ENCODE measurements at places on chromosomes 2 and 18.

DNA sequence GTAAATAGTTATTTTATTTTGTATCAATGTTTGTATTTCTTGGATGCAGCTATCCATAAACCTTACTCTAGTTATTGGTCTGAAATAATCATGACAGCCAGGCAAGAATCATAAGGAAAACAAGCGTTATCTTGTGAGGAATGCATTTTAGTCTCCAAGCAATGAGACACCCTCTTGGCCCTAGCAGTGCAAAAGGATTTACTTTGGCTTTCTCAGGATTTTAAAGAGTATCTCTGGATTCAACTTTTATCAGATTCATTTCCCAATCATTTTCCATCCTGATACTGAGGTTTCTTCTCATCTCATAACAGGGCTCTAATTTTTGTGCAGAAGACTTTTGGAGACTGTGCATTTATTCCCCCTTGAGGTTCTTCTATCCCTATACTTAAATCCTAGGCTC lies 480.8 kb downstream of the TMX3 start:
- no peak for DNase-seq

GRCh38 chr2:30661173-30662107 lies 145.8 kb downstream of the CAPN13 start:
- no peak for DNase-seq

DNA sequence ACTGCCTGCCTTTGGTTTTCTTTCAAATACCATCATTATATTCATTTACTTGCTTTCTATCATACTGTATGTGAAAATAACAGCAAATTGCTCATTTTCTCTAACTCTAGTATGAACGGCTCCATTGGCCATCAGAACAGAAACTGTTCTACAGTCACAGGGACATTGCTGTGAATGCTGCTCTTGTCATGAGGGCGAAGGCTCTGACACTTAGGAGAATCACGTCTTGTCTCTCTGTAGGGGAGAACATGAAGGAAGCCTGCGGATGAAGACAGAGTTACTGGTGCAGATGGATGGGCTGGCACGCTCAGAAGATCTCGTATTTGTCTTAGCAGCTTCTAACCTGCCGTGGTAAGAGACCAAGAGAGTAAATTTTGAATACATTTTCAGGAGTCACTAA lies 41.7 kb upstream of the ELOA2 start:
- no peak for DNase-seq

DNA sequence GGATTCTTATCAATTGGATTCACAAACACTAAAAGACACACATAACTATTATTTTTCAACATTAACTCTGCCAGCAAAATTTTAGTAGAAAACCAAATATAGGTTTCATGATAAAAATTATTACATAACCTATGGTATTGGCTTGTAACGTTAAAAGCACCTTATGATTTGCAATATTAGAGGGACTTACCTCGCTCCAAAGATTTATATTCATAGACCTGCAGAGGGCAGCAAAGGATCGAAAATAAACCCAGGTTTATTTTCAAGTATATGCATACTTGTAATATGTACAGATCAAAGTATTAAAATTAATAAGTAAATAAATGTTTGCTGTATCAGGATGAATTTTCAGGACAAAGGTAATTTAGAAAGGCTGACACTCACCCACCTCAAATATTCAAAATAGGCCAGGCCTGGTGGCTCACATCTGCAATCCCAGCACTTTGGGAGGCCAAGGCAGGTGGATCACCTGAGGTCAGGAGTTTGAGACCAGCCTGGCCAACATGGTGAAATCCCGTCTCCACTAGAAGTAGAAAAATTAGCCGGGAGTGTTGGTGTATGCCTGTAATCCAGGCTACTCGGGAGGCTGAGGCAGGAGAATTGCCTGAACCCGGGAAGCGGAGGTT lies 45.3 kb downstream of the LRPPRC start:
- no peak for DNase-seq

DNA sequence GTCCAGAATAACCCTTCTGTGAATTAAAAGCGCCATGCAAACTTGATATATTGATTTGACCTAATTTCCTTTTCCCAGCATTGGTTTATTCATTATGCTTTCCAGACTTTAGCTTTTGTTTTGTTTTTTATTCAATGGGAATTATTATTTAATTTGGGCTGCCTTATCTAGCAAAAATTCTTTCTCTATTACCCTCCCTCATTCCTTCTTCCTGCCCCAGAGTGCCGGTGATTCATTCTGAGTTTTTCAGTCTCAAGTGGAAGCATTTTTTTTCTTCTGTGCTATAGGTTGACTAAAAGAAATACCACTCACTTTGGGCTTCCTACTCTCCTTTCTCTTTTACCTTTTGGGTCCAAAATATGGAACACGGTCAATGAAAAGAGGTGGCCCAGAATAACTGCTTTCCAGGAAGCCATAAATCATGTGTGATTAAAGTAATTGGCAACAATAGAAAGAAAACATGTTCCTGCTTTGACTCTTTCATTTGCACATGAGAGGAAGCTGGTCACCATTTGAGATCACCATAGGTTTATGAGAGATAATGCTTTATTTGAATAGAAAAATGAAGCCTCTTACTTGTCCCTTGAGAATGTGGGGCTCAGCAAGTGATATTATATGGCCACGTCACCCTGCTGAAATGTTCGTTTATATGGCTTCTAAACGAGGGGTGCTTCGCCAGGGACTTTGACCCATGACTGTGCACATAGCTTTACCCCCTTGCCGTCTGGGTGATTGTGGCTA lies 422.8 kb upstream of the ZEB2 start:
- no peak for DNase-seq

- DNase-seq = no peak
These were observed 60.4 kb downstream of the TRIP12 start for GRCh38 chr2:229861431-229861830.

- DNase-seq = no peak
These were observed 3.5 kb upstream of the THUMPD2 start for GRCh38 chr2:39782591-39782990.

- no peak for DNase-seq
These were observed 49.7 kb downstream of the STK25 start for GRCh38 chr2:241458687-241459086.

DNA sequence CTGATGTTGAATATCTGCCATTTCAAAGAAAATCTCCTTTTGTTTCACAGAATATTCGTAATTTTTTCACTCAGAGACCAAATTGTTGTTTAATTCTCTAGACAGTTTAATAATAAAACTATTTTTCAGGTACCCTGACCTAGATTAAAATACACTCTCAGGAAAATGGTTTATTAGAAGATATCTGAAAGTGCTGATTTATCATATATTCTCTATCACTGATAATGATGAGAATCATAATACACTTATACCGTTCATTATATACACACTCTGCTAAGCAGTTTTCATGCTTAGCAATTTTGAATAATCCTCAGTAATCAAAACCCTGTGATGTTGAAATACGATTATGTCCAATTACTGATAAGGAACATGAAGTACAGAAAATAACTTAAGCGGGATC lies 772.9 kb upstream of the CRIM1 start:
- DNase-seq = no peak

DNA sequence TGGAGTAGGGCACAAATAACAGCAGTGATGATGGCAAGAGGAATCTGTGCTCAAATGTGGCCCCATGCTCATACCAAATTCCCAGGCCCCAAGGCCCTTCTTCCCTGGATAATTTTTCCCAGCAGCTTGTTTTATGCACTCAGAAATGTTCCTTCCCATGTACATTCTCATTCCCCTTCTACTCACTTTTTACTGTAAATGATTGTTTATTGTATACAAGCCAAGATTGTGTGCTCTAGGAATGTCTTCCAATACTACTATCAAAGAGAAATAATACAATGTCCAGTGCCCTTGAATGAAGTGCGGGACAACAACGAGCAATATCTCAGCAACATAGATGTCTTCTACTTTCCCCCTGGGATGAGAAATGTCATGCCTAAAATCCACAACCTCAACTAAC lies 201.6 kb downstream of the ICOS start:
- no peak for DNase-seq

GRCh38 chr2:8438476-8438875 lies 243.4 kb upstream of the ID2 start:
- no peak for DNase-seq

DNA sequence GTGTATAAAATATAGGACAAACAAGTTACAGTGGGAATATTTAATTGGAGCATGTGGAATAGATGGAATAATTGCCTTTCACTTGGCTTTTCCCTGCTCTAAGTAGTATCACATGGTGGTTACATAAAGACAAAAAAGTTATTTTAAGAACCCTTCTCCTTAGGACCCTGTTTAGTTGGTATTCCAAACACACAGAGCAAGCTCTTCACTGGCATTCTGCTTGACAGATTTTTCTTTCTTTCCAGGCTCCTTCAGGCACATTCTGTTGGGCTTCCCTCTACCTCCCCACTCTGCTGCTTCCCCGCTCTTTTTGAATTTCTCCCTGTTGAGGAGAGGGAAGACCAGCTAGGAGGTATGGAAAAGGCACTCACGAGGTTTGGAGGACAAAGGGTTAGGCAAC lies 29.0 kb upstream of the DARS1 start:
- DNase-seq = no peak

DNA sequence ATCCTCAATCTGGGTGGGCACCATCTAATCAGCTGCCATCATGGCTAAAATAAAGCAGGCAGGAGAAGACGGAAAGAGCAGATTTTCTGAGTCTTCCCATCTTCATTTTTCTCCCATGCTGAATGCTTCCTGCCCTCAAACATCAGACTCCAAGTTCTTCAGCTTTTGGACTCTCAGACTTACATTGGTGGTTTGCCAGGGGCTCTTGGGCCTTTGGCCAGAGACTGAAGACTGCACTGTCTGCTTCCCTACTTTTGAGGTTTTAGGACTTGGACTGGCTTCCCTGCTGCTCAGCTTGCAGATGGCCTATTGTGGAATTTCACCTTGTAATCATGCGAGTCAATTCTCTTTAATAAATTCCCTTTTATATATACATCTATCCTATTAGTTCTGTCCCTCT lies 36.6 kb downstream of the DIPK1C start:
- DNase-seq = no peak

DNA sequence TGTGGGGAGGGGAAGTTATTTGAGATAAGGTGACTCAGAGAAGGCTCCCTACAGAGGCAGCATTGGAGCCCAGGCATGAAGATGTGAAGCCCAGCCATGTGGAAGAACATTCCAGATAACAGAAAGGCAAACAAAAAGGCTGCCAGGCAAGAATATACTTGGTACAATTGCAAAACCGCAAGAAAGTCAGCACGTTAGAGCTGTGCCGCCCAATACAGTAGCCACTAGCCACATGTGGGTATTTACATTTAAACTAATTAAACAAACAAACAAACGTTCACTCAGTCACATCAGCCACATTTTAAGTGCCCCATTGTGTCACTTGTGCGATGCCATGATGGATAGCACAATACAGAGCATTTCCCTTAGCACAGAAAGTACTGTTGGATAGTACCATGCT lies 179.6 kb downstream of the SATB2 start:
- DNase-seq = no peak

GRCh38 chr18:32276906-32277305 lies 87.1 kb downstream of the MEP1B start:
- DNase-seq = no peak

DNA sequence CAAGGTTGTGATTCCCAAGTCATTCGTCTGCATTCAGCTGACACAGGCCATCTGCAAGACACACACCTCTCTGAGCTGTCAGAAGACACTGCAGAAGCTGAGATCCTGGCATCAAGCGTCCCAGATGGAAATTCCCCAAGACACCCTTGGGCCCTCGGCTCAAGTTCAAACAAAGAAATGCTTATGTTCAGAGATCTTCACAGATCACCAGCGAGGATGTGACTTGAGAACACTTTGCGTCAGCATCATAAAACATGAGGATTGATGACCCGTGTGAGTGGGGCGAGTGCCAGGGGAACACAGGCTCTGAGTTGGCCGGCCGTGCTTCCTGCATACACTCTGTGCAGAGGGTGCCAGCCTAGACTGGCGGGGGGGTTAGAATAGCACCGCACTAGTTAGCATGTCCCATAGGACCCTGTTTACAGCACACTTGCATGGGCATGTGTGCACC lies 36.8 kb downstream of the KCNIP3 start:
- no peak for DNase-seq

DNA sequence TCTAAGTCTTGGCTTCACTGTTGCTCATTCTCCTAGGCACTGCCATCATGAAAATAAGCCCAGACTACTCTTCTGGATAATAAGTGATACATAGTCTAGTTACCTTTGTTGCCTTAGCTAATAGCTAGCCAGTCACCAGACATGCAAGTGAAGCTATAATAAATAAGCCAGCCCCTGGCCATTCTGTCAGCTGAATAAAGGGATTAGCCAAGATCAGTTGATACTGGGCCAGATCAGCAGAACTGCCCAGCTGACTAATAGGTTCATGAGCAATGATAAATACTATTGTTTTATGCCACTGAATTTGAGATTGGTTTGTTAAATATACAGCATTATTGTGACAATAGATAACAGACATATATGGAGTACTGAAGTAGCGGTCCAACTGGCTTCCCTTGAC lies 8.0 kb upstream of the C2orf69 start:
- no peak for DNase-seq

GRCh38 chr2:231800493-231801091 lies 14.3 kb downstream of the COPS7B start:
- DNase-seq = no peak

DNA sequence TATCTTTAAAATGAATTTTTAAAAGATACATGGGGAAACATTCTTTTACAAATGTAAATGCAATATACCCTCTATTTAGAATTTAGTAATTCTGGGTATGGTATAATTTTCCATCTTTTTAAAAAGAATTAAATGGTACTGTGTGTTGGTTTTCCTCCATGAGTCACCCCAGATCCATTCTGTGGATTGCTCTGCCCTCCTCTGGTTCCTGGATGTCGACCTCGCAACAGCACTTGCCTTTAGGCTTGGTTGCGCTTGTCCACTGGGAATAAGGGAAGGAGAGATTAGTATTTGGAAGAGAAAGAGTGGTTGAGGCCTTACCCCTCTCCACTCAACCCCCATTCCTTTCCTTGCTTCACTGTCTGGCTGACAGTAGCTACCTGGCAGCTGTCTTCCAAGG lies 90.4 kb downstream of the FTCDNL1 start:
- no peak for DNase-seq

DNA sequence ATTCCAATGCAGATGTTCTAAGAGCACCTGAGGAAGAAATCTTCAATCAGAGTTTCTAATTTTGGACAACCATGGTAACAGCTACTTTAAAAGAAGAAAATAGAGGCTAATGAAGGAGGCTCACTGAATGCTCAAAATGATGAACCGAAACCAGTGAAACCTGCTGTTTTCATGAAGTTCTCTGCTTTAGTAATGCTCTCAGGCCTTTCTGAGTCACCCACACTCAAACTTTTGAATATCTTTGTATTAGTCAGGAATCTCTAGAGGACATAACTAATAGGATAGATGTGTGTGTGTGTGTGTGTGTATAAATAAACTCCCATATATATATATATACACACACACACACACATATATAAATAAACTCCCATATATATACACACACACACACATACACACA lies 76.9 kb upstream of the RIT2 start:
- DNase-seq = no peak

DNA sequence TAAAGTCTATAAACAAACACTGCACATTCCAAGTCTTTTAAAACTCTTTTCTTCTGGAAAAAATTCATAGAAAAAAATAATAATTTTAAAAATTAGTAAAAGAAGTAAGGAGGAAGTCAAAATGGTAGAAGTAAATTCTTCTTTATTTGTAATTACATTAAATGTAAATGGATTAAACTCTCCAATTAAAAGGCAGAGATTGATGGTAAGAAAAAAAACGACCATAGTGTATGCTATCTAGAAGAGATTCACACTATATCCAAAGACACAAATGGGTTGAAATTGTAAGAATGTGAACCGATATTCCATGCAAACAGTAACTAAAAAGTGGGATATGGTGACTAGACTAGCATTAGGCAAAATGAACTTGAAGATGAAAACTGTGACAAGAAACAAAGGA lies 1196.1 kb upstream of the CDH2 start:
- DNase-seq = no peak

GRCh38 chr2:113705982-113706523 lies 50.4 kb downstream of the SLC35F5 start:
- no peak for DNase-seq
